ENCODE measurements at places on chromosomes 6 and 20. TPM values are rescaled to one million over a fixed set of nuclear protein-coding genes. Genes with fewer than 3 reads are reported as not detected.

- peak; percentile 76 for DNase-seq
- no peak overlapping the region for H3K27ac ChIP-seq
- no peak overlapping the region for H3K4me3 ChIP-seq
- H3K4me1 ChIP-seq, result 0 out of 2 replicates have a peak, but pooled peaks cover 11% of the 10 kb centered on the region
- peaks cover 14% of the 10 kb centered on the region for H3K27me3 ChIP-seq
- H3K36me3 ChIP-seq, result no peaks in the 10 kb centered on the region
Measured at GRCh38 chr6:159151266-159151855, 17.8 kb upstream of the FNDC1 start.

GRCh38 chr6:148414836-148415235 lies 72.2 kb downstream of the SASH1 start:
- peaks cover 28% of the 10 kb centered on the region for H3K4me1 ChIP-seq
- DNase-seq, result peak; percentile 91
- H3K36me3 ChIP-seq, result no peaks in the 10 kb centered on the region
- no peaks in the 10 kb centered on the region for H3K27me3 ChIP-seq
- no peak overlapping the region for H3K4me3 ChIP-seq

DNA sequence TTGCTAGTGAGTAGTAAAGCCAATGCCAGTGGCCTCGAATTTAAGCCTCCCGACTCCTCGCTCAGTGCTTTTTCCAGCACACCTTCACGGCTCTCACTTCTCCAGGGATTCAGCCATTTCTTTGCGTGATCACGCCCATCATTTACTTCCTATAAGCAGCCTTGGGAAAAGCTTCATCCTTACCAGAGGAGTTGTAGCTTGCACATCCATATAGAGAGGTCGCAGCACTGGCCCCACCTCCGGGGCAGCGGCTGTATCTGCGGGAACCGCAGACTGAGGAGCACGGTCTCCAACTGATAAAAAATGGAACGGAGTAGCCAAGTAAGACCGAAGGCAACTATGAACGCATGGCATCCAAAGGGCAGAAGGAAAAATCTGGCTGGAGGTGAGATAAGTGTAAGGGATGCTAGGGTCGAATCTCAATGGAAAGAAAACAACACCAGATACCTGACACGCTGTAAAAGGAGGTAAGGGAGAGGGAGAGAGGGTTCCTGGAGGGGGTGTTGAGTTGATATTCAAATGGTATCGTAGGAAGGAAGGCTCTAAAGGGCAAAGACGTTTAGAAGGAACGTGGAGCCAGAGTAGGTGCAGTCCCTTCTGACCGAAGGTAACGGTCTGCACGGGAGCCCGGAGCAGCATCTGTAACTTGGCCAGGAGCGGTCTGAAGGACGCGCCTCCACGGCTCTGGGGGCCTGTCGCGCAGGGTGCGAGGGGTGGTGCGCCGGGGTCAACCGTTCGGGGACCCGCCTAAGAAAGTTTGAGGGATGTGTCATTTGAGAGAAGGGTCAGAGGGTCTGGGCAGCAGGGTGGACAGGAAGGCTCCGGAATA lies 640 bp downstream of the NFS1 start:
- H3K4me3 ChIP-seq, result peak overlapping the region; percentile 94
- peaks cover 37% of the 10 kb centered on the region for H3K4me1 ChIP-seq
- H3K36me3 ChIP-seq, result peaks cover 17% of the 10 kb centered on the region
- DNase-seq, result peak; percentile 61

TRERF1 gene
- polyA plus RNA-seq, result 2.8 TPM

WFDC5 gene
- not detected for polyA plus RNA-seq

All from GM23248 (cell line).